Kidney tubule cell (primary cell): ENCODE measurements at places on chromosomes 5 and 9.

GRCh38 chr5:156794687-156795086 lies 55.4 kb upstream of the PPP1R2B start:
- no peak for DNase-seq

GRCh38 chr9:106772523-106773290 lies 90.3 kb upstream of the ZNF462 start:
- no peak for DNase-seq

GRCh38 chr9:77960356-77961153 lies 71.1 kb downstream of the GNAQ start:
- DNase-seq, result no peak

DNA sequence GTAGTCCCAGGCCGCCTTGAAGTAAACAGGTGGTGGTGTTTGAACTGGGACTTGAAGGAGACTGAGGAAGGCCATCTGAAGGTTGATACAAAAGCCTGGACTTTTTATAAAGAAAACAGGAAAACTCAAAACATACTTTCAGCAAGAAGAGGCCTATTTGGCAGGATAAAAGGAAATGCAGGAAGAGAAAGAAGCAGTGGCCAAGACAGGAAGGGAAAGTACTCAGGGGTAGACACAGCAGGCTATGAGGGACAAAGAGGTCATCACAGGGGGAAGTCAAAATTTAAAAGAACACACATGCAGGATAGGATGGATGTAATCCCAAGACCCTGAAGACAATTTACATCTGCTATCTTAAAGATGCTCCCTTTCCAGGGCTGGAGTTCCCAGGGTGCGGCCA lies 13.0 kb downstream of the TLE1 start:
- DNase-seq, result no peak

DNA sequence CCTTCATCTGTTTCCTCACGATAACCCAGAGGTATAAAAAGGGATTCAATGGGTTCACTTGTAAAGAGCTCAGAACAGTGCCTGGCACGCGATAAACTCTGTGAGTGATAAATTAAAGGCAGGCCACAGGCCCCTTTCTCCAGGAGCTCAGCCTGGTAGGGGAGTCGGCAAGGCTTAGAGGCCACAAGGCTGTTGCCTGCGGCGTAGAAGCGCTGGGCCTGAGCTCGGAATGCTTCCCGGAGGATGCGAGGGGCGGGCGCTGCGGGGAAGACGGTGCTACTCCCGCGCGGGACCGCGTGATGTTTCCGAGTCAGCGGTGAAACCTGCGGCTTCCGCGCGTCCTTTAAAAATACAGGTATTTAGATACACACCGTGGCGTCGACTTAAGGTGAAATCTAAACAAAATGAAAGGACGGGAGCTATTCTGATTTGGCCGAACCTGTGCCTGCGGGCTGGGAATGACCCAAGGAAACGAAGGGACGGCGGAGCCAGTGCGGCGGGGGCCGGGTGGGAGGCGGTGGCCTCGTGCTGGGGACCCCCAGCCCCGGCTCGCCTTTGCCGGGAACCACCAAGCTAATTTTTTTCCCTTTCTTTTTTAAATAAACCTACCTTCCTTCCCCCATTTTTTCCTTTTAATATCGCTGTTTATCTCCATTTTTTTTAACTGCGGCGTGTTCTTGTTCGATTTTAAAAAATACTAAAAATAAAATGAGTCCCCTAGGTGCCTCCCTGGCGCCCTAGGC lies 6.2 kb downstream of the NKX2-5 start:
- no peak for DNase-seq

DNA sequence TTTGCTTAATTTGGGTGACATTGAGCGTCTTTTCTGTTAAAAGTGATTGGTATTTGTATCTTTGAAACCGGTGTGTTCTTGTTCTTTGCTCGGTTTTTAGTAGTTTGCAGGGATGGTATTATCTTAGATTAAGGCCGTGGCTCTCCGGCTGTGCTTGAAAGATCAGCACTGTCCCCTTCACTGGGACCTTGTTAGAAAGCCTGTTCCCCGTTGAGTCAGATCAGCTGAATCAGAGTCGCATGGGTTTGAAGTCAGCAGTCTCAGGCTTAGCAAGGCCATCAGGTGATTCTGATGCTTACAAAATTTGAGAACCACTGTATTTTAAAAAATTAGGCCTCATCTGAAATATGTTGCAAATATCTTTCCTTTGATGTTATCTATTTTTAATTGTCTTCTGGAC lies 5.0 kb downstream of the DIRAS2 start:
- DNase-seq, result no peak

- no peak for DNase-seq
These were observed 38.9 kb upstream of the UGCG start for GRCh38 chr9:111857555-111858211.
